ENCODE measurements at places on chromosomes 13 and 19.
A peak's percentile ranks its signal among the peaks of the same experiment; 100 is the strongest.

- peak; percentile 81 for DNase-seq
Measured at GRCh38 chr19:49151267-49152118, 3.7 kb downstream of the HRC start.

- DNase-seq: no peak
Measured at GRCh38 chr19:17909003-17909732, 23.6 kb upstream of the CCDC124 start.

GRCh38 chr19:12648088-12648487 lies 18.5 kb downstream of the MAN2B1 start:
- DNase-seq: no peak

- peak; percentile 2 for DNase-seq
Measured at GRCh38 chr19:19145684-19146608, 7.7 kb upstream of the TMEM161A start.

- no peak for DNase-seq
Measured at GRCh38 chr19:42919757-42920079, 2.0 kb upstream of the PSG6 start.

GRCh38 chr13:111488486-111489132 lies 168.2 kb downstream of the TEX29 start:
- DNase-seq: no peak

DNA sequence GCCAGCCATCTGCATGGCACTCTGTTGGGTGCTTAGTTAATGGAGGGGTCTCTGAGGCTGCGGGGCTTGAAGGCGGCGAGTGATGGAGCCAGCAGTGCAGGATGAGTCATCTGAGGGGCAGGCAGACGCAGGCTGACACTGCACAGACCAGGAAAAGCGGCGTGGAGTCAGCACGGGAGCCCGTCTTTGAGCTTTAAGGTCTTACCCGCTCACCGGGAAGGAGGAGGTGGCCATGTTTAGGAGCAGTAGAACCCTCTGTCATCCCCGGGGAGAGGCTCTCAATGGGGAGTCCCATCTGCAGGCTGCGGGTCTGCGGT lies 13.1 kb downstream of the NAXD start:
- no peak for DNase-seq

DNA sequence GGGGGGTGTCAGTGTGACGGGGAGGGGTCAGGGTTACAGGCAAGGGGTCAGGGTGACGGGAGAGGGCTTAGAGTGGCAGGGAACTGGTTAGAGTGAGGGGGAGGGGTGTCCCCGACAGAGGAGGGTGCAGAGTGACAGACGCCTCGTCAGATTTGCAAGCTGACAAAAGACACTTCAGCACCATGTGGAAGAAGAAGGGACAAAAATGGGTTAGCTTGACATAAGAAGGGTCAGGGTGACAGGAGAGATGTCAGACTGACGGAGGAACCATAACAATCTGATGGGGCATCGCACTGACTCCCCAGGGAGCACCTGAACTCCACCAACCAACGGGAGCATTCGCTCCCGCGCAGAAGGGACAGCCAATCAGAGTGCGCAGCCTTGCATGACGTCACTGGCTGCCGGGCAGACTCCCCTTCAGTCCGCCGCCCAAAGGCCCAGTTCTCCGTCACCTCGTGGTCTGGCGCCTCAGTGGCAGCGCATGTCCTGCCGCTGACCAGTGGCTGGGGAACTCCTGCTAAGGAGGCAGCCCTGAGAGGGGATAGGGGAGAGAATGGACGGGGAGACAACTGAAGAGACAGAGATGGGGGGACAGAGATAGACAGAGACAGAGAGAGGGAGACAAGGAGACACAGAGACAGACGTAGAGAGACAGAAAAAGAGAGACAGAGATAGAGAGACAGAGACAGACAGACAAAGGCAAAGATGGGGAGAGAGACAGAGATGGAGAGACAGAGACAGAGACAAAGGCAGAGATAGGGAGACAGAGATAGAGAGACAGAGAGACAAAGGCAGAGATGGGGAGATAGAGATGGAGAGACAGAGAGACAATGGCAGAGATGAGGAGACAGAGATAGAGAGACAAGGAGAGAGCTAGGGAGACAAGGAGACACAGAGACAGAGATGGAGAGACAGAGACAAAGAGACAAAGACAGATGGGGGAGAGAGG lies 30.2 kb downstream of the C19orf81 start:
- DNase-seq: peak; percentile 33

- DNase-seq: no peak
Measured at GRCh38 chr19:30935146-30935545, 414.1 kb downstream of the TSHZ3 start.

DNA sequence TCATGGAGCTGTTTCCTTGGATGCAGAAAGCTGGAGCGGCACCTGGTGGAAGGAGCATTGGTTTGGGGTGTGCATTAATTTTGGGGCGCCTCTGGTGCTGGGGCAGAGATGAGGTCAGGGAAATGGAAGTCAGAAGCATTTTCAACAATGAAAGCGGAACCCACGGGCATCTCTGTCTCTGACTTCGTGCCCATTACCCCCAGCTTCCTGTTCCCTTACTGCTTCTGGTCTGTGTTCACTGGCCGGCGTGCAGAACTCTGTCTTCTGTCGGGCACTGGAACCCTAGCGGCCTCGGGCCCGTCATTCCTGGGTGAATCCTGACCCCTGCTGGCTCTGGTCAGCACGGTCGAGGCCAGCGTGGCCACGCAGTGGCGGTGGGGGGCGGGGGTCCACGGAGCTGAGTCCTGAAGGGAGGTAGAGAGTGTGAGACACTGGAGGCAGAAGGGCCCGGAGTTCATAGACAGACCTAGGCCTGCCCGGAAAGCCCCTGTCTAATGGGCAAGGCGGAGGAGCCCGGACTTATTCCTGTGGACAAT lies 7.9 kb upstream of the LINGO3 start:
- no peak for DNase-seq

GRCh38 chr19:57279418-57280164 lies 694 bp upstream of the ZNF460 start:
- peak; percentile 90 for DNase-seq

DNA sequence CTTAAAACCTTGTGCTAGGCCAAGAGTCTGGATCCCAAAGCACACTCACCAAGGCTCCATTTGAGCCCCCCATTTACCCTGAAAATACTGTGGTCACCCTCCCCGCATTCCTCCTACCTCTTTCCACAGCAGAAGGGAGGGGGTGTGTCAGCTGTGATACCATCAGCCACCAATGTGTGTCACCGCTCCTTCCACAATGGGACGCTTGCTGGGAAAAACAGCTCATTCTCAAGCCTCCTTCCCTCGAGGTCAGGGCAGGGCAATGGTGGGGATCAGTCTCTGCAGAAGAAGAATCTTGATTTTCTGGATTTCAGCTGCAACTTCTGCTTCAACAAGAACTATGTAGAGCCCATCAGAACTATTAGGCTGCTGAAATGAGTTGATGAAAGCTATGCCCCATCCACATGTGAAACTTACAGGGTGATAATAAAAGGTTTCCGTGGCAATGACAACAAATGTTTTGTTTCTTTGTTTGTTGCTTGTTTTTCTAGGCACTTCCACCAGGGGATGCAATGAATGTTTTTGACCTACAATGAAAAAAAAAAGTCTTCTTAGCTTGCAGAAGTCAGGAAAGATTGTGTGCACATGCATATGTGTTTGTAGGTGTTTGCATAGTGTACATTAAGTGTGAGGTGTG lies 26.4 kb upstream of the ZNF507 start:
- no peak for DNase-seq

DNA sequence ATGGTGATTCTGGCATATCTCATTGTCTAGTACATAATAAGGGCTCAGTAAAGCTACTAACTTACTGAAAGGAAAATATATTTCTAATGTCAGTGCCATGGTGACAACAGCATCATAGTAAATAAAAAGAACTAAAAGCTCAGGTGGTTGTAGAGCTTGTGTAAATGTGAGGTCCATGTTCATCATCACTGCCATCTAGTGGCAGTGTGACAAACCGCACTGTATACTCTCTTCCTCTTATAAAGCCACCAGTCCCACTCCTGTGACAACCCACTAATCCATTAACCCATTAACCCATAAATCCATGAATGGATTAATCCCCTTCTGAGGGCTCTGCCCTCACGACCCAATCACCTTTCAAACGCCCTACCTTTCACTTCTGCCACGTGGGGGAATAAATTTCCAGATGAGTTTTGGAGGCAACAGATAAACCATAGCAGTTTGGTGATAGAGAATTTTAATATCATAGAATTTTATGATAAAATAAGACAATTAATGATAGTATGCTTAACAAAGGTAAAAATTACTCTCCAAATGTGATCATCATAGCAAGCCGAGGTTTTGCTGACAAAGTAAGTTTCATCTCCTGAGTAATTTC lies 160.4 kb upstream of the SGCG start:
- peak; percentile 36 for DNase-seq
